ENCODE measurements at places on chromosomes 5 and 9. TPM values are rescaled to one million over a fixed set of nuclear protein-coding genes. Genes with fewer than 3 reads are reported as not detected.

- DNase-seq, result no peak
These were observed 22.3 kb downstream of the CTXN3 start for GRCh38 chr5:127671218-127671617.

The CCL19 gene
- polyA plus RNA-seq, result 0.23 TPM

The PCDHGA12 gene
- 2.0 TPM for polyA plus RNA-seq

The DMGDH gene
- 2.1 TPM for polyA plus RNA-seq

- DNase-seq, result peak; percentile 85
These were observed 33.4 kb upstream of the NCS1 start for GRCh38 chr9:130138791-130139190.

The ZFP2 gene
- polyA plus RNA-seq, result 2.3 TPM

The SMIM33 gene
- not detected for polyA plus RNA-seq

DNA sequence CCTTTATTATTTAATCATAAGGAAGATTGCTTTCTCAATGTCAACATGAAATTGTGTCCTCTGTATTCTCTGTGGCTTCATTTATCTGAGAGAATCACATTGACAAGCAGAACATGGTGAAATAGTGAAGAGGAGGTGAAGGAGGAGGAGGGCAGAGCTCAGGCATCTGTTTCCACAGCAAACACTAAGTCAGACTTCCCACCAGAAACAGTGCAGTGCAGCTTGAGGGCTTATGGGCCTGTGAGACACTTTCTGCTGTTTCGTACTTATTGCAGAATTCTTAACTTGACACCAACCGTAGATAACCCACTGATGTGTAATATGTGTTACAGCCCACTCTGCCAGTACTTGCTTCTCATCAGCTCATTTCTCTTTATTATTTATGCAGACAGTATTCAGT lies 386.3 kb downstream of the DIRAS2 start:
- no peak for DNase-seq

- peak; percentile 65 for DNase-seq
These were observed 78.4 kb upstream of the ITGA1 start for GRCh38 chr5:52709167-52709925.

The PTPDC1 gene
- 8.5 TPM for polyA plus RNA-seq

The DNM1 gene
- 44.6 TPM for polyA plus RNA-seq

The GFPT2 gene
- 12.2 TPM for polyA plus RNA-seq

- no peak for DNase-seq
These were observed 273.8 kb upstream of the IRX4 start for GRCh38 chr5:2156358-2157059.

GRCh38 chr9:76311537-76311936 lies 82.7 kb downstream of the RFK start:
- no peak for DNase-seq

DNA sequence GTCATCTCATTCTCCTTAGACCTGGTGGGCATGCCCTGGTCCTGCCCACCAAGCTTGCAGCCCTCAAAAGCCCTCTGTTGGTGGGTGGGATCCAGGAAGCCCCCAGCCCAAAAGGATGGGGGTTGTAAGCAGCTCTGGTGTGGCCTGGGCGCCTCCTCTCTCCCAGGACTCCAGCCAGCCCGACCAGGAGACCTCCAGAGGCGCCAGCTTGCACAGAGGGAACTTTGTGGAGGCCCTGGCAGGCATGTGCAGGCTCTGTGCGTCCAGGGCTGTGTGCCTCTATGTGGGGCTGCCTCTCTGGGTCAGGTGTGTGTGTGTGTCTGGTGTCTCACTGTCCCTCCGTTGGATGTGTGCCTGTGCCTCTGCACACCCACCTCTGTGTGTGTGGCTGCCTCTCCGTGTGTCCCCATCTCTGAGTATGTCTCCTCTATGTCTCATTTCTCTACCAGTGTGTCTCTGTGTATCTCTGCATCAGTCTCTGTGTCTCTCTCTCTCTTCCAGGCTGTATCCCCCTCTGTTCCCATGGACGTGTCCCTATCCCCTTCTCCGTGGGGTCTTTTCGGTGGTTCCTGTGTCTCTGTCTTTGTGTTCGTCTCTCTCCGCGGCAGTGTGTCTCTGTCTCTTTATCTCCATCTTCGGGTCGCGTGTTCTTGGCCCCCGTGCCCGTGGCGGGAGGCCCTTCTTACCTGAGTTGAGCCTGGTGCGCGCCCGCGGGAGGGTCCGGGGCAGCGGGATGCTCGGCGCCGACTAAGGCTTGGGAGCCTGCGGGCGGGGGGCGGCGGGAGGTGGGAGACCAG lies 501 bp downstream of the ENHO start:
- peak; percentile 30 for DNase-seq

DNA sequence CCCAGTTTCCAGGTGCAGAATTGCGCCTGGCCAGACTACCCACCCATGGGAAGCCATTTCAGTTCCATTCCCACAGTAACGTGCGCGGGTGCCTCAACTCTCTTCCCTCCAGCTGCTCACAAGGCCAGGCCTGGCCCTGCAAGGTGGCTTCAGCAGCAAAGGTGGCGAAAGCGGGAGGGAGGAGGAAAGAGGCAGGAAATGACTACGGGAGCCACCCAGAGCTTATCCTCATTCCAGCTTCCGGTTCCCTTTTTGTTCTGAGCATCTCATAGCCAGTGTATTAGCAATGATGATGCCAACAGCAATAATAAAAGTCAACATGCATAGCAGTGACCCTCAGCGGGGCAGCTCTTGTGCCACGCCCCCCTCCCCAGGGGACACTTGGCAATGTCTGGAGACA lies 101.5 kb upstream of the BOD1 start:
- DNase-seq, result no peak

DNA sequence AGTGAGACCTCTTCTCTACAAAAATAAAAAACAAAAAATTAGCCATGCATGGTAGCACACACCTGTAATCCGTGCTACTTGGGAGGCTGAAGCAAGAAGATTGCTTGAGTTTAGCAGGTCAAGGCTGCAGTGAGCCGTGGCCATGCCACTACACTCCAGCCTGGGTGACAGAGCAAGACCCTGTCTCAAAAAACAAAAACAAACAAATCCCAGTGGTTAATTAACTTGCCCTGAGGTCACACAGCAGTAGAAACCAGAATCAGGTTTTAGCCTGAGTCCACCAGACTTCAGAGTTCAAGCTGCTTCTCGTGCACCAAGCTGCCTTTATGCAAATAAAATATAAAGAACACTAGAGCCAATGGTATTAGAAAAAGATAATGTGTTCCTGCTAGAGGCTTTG lies 169.7 kb downstream of the GOLPH3 start:
- DNase-seq, result no peak

DNA sequence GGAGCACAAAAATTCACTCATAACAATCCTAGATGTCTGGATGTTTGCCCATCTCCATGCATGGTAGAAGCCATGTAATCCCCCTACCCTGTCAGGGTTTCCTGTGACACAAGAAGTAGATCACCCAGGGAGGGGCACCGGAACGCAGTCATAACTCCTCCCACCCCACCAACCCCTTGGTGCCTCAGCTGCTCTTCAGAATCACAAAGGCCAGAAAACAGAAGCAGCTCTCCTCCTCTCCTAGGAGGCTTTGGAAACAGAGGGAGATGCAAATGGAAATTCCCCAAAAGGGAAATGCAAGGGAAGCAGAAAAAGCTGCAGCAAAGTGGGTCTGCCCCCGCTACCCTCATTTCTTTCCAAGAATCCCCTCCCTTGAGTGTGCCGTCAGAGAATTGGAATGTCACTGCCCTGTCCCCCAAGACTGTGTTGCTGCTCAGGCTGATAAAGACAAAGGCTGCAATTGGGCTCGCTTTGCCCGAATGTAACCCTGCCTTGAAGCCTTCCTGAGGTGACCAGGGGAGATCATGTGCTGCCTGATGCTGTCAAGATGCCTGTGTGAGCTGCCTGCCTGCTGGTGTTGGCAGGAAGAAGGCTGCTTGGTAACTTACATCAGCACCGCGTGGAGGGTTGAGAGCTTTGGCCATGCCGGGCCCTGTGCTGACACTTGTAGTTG lies 65.5 kb upstream of the ABCA1 start:
- peak; percentile 68 for DNase-seq

DNA sequence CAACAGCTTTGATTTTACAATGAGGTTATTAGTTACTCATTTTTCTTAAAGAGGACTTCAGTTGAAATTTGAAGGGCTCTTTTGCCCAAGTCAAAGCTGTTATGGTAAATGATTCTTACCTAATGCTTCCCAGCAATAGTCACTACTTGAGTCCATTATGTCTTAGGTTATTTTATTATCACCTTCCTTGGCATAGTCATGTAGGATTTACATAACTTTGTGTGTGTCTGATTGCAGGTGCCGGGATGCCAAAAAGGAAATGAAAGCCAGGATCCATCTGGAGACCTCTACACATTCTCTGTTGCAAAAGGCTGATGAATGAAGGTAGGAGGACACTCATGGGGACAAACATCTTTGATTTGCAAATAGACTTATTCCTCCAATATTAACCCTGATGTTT lies 38.8 kb upstream of the PLPPR1 start:
- DNase-seq, result no peak

The UBTD2 gene
- 61.2 TPM for polyA plus RNA-seq

DNA sequence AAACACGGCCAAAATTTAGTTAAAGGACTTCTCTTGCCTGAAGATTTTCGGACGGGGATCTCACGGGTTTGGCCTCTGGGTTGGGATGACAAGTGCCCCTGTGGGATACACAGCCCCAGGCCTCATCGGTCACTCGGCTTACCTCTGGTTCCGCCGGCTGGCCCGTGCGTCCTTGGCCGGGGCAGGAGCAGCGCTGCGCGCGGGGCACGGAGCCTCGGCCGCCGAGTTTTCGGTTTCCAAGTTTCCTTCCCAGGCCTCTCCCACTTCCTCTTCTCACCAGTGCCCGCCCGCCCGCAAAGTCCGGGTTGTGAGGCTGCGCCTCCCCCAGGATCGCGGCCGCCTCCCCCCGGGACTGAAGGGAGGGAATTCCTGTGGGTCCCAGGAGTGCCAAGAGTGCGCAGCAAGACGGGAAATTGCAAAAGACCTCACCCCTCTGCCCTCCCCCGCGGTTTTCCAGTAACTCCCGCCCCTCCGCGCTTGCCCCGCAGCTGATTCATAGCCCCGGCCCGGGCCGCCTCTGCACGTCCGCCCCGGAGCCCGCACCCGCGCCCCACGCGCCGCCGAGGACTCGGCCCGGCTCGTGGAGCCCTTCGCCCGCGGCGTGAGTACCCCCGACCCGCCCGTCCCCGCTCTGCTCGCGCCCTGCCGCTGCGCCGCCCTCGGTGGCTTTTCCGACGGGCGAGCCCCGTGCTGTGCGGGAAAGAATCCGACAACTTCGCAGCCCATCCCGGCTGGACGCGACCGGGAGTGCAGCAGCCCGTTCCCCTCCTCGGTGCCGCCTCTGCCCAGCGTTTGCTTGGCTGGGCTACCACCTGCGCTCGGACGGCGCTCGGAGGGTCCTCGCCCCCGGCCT lies at the start of gene OSMR:
Gene OSMR, plus strand, starts transcription at position 487 of the 853 bp plus-strand sequence. CDS start 23,033 bp downstream, outside the sequence.
- peak; percentile 85 for DNase-seq

The PCDHB14 gene
- 5.9 TPM for polyA plus RNA-seq

The FABP6 gene
- 0.47 TPM for polyA plus RNA-seq

DNA sequence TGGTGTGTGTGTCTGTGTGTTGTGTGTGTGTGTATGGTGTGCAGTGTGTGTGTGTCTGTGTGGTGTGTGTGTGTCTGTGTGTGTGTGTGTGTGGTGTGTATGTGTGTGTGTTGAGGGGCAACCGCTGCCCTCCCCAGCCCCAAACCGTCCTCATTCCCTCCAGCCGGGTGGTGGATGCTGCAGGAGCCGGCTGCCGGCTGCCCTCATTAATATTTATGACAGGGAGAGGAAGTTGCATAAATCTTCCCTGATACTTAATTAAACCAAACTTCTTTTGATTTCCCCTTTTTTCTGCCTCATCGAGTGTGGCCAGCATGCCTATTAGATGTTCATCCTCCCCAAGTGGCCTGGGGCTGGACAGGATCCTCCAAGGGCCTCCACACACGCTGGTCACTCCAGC lies 121.4 kb upstream of the MVB12B start:
- DNase-seq, result no peak

GRCh38 chr5:57816108-57816507 lies 333.5 kb upstream of the ACTBL2 start:
- DNase-seq, result no peak

The SLIT3 gene
- 16.6 TPM for polyA plus RNA-seq

DNA sequence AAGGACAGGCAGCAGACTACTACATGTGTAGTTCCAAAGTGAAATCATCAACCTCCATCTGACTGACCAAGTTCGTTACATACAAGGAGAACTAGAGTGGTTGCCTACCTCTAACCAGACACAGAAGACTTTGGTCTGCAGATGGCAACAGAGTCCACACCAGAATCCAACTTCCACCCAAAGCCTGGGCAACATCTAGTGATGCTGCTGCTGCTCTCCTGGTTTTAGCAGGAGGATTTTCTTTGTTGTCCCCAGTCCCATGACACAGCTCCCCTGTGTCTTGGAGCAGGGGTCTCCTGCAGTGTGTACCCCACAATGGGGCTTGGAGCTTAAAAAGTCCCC lies 46.4 kb upstream of the APC start:
- no peak for DNase-seq

GRCh38 chr9:68498816-68499215 lies 41.9 kb downstream of the TMEM252 start:
- DNase-seq, result no peak

The IFNA13 gene
- not detected for polyA plus RNA-seq

The TRAF1 gene
- polyA plus RNA-seq, result 3.2 TPM

The CDO1 gene
- polyA plus RNA-seq, result 26.8 TPM

GRCh38 chr5:136594416-136594815 lies 229.1 kb upstream of the TRPC7 start:
- no peak for DNase-seq

The CDKN2A gene
- 0.26 TPM for polyA plus RNA-seq

GRCh38 chr5:10856683-10857337 lies 95.8 kb upstream of the DAP start:
- DNase-seq, result peak; percentile 51

GRCh38 chr9:5793812-5794211 lies 39.1 kb downstream of the ERMP1 start:
- DNase-seq, result no peak

The DOLK gene
- 9.2 TPM for polyA plus RNA-seq

The RNF183 gene
- not detected for polyA plus RNA-seq

DNA sequence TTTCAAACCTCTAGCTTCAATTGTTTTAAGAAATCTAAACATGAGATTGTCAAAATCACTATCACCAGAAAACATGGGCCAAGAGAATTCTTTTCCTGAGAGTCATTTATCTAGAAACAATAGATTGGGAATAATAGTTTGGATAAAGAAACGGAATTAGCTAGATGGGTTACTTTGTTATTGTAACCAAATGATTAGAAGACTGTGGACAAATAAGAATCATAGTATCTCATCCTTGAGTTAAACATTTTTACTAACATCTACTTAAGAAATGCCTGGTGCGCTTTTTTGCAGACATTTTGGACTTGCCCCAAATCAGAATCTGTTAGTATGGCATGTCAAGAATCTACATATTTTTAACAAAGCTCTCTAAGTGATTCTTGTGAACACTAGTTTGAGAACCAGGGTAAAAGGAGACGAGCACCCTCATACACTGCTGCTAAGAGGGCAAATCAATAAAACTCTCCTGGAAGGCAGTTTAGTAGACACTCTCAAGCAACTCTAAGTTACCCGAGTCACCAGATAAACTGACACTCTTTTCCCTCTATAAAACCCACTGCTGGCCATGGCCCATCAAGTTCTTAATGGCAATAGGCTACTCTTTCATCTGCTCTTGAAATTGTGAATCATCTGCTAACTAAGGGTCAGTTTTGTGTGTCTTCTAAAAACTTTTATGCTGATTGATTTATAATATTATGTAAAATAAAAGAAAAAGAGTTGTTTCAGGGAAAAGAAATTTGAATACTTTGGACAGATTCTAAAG lies 39.1 kb downstream of the TPD52L3 start:
- no peak for DNase-seq

GRCh38 chr5:21152611-21153010 lies 1164.6 kb upstream of the CDH18 start:
- peak; percentile 41 for DNase-seq

The OTP gene
- not detected for polyA plus RNA-seq

- DNase-seq, result peak; percentile 88
These were observed 490.9 kb downstream of the GADD45G start for GRCh38 chr9:90095682-90096081.

The FOXD4L6 gene
- not detected for polyA plus RNA-seq

GRCh38 chr5:60522292-60522905 lies 177.6 kb downstream of the DEPDC1B start:
- no peak for DNase-seq

All from muscle of leg (tissue), 16 donors.